ENCODE measurements at places on chromosomes 7 and 10.

DNA sequence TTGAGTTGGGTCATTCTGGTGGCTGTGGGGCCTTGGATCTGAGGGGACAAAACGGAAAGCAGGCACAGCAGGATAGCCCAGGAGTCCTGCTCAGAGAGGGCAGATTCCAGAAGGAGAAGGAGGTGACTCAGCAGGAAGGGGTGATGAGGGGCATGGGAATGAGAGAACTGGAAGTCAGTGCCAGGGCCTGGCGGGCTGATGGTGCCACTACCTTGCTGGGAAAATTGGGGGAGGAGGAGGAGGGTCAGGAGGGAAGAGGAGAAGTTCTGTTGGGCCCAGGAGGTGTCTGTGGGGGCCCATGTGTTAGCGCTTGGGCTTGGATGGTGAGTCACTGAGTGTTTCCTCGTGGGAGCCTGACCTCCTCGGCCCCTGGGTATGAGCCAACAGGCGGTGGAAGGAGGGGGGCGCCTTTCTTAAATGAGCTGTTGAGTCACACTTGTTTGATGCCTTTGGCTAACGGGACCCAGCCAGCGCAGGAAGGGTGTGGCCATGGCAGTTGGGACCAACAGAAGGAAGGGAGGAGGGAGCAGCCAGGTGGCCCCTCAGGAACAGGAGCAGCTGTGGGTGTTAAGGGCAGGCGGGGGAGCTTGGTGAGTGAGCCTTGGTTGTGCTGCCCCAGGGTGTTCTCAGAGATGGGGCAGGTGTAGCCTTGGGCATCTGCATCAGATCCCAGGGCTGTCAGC lies 130.0 kb upstream of the BTBD16 start:
- DNase-seq = no peak

DNA sequence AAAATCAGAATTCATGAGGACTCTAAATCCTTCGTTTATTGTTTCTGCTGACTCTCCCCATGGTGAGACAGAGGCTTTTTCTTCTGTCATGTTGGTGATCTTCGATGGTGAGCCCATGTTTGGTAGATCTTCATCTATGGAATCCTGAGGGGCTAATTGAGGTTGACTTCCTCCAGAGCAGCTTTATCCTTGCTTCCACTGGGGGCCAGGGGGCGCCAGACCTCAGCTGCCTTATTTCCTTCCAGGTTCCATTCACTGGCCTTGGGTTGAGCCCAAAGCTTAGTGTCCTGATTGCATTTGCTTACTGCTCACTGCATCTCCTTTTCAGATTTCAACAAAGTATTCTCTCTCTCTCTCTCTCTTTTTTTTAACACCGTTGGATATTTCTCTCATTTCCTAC lies 80.7 kb downstream of the GCC1 start:
- DNase-seq = no peak

DNA sequence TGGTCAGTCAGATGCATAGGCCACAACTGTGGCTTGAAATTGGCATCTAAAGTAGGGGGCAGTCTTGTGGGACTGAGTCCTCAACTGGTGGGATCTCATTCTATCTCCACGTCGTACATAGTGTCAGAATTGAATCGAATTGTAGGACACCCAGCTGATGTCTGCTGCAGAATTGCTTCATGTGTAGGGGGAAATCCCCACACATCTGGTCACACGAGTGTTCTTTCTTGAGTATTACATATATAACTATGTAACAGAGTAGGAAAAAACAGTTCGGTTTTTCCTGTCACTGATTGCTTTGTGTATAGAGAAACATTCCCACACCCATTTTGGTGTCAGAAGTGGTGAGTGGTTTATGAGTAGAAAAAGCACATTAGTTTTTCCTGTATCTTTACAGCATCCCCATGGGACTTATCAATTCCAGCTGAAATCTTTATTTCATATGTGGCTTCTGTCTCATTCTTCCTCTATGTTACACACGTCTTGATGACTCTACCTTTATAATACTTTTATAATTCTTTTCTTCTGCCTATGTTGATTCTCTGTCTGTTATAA lies 79.4 kb upstream of the PCGF5 start:
- DNase-seq = no peak

- no peak for DNase-seq
Measured at GRCh38 chr7:158706273-158706704, 1.7 kb upstream of the NCAPG2 start.

DNA sequence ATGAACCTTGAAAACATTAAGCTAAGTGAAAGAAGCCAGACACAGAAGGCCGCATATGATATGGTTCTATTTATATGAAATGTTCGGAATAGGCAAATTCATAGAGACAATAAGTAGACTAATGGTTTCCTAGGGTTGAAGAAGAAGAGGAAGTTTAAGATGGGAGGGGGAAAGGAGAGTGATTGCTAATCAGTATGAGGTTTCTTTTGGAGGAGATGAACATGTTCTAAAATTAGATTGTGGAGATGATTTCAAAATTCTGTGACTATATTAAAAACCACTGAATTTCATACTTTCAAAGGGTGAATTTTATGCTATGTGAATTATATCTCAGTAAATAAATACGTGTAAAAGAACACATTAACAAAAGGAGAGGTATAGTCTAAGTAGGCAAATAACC lies 176.4 kb upstream of the HPS1 start:
- no peak for DNase-seq
